ENCODE measurements at places on chromosomes 7 and 10.

- no peak for DNase-seq
These were observed 251.0 kb downstream of the BMPER start for GRCh38 chr7:34156336-34156735.

DNA sequence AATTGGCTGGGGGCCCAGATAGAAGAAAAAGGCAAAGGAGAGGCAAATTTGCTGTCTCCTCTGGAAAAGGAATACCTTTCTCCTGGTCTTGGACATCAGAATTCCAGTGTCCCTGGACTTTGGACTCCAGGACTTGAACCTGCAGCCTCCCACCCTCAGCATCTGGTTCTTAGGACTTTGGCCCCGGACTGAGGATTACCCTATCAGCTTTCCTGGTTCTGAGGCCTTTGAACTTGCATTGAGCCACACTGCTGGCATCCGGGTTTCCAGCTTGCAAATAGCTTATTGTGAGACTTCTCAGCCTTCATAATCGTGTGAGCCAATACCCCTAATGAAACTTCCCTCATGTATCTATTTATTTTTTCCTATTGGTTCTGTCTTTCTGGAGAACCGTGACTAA, 68.3 kb downstream of the DNAH11 start:
- DNase-seq = no peak

DNA sequence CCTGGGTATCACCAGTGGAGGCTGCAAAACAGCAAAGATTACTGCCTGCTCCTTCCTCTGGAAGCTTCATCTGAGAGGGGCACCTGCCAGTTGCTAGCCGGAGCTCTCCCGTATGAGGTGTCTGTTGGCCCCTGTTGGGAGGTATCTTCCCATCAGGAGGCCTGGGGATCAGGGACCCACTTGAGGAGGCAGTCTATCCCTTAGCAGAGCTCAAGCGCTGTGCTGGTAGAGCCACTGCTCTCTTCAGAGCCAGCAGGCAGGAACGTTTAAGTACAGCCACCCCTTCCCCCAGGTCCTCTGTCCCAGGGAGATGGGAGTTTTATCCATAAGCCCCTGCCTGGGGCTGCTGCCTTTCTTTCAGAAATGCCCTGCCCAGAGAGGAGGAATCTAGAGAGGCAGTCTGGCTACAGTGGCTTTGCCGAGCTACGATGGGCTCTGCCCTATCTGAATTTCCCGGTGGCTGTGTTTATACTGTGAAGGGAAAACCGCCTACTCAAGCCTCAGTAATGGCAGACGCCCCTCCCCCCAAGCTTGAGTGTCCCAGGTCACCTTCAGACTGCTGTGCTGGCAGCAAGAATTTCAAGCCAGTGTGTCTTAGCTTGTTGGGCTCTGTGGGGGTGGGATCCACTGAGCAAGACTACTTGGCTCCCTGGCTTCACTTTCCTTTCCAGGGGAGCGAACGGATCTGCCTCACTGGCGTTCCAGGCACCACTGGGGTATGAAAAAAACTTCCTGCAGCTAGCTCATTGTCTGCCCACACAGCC, 19.6 kb downstream of the SEMA3E start:
- no peak for DNase-seq

GRCh38 chr7:82257118-82257695, 186.4 kb downstream of the CACNA2D1 start:
- DNase-seq = no peak

GRCh38 chr10:108392286-108392685, 1227.8 kb upstream of the SORCS1 start:
- DNase-seq = no peak

DNA sequence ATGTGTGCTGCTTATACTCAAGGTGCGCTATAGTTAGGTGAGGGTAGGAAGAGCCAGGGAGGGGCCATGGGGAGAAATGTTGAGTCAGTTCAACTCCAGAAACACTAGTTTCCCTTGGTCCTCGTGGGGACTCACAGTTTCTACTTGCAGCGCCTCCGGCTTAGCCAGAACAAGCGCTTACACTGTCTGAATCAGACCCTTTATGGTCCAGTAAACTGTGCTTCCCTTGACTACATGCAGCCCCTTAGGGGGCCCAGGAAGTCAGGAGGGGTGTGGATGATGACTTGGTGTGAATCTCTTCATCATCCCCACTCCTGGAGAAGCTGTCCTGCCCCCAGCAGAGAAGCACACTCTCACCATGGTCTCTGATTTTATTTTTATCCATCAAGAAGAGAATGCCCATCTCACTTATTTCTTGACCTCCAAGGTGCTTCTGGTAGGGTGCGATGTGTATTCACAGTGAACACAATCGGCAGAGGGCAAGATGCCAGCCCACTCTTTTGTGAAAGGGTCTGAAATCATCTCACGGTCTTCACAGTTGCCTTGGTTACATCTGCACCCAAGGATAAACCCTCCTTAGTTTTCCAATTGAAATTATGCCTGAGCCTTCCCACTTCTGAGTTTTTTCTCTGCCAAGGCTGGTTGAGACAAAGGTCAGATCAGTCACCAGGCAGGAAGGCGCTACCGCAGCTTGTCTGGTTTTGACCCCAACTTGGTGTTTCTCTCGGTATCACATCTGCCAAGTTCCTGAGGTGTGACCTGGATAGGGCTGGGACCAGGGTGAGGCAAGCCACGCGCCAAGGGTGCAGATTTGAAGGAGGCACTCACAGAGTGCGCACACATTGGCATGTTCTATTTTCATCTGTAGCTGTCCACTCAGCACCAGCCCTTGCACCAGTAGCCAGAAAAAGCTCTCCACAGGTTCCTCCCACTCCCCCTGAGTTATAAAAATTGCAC, 62.7 kb upstream of the LRRC4 start:
- no peak for DNase-seq

- no peak for DNase-seq
These were observed 785.2 kb downstream of the NRG3 start for GRCh38 chr10:82660205-82660604.

- DNase-seq = no peak
These were observed 16.6 kb upstream of the ITIH2 start for GRCh38 chr10:7686351-7687171.

Data from stimulated activated naive CD8-positive, alpha-beta T cell treated with anti-CD3 and anti-CD28 coated beads, Interleukin-15, Interleukin-2, amounts not matched to agents 100 U/mL and 50 U/mL, for 24 hours (primary cell).